CD4-positive, alpha-beta memory T cell (primary cell): ENCODE measurements at places on chromosomes 3 and 15.
A peak's percentile ranks its signal among the peaks of the same experiment; 100 is the strongest.

GRCh38 chr3:141128126-141128777 lies 77.1 kb downstream of the SPSB4 start:
- DNase-seq = no peak

- no peak for DNase-seq
Observed at GRCh38 chr3:48215019-48215418, 8.3 kb upstream of the CAMP start.

DNA sequence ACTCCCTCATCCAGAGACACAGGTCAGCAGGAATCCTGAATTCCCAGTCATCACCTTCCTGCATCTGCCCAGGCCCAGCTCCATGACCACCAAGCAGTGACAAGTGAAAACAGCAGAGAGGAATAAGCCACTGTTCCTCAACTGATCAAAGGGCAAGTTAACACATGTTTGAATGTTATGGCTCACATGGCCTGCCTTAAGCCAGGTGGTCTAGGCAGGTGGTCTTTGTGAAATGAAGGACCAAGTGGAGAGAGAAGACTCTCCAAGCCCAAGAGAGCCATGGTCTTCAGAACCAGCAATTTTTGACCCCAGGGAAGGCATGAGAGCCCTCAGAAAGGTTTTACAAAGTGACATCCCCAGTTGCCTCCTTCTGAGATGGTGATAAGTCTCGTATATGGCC lies 161.8 kb downstream of the EPHB1 start:
- no peak for DNase-seq

DNA sequence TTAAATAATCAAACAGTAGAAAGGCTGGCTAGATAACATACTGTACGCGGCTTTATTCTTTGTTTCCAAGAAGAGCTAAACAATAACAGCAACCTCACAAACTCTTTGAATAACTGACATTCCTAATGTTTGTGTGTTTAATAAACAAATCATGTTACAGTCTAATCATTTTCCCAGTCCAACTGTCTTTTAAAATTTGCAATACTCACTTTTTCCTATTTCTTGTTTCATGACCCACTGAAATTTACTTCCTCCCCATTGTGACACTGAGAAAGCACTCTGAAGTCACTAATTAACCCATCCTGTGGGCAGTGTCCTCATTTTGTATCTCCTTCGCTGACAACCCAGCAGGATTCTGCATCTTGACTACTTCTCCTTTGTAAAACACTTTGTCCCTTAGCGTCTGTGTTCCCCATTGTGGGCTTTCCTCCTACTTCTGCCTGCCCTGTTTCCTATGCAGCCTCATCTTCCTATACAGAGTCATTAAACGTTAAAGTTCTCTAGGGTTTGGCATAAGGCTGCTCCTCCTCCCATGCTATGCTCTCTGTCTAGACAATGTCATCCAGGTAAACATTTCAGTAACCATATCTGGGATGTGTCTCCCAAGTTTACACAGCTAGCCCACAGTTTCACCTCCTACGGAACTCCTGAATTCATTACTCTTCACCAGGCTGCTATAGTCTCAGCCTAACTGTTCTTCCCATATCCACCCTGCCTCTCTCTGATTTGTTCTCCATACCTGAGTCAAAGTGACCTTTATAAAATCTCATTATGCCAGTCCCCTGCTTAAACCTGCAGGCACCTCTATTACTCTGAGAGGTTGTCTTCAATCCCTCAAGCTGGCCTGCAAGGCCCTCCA lies 148.9 kb downstream of the GREM1 start:
- DNase-seq = no peak

GRCh38 chr15:65521350-65521749 lies 3.9 kb upstream of the DPP8 start:
- DNase-seq = no peak

GRCh38 chr3:40523781-40524180 lies 979 bp upstream of the ZNF621 start:
- no peak for DNase-seq

DNA sequence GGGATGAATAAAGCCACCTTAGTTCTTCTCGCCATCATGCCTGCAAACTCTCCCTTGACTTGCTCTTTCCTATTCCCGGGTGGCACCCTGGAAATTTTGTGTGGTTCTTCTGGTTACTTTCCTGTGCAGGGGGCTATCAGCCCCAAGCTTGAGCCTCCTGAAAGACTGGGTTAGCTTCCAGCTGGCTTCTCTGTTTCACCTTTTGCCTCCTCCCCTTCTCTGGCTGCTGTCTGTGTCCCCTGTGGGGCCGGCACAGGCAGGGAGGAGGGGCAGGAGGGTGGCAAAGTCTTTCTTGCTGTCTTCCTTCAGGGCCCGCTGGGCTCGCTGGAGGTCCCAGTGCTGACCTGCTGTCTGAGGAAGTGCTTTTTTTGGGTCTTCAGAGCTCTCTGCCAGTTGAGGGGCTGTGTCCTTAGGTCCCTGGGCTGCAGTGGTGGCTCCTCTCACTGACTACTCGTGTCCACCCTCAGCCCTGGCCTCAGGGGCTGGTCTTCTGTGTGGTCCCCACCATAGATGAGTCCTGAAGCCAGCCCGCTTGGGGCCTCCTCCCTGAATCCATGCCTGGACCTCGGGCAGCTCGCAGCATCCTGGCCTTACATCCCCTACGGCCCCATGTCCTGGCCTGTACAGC lies 196.5 kb downstream of the KLF13 start:
- no peak for DNase-seq

GRCh38 chr3:97872525-97873042 lies 50.8 kb downstream of the CRYBG3 start:
- no peak for DNase-seq

DNA sequence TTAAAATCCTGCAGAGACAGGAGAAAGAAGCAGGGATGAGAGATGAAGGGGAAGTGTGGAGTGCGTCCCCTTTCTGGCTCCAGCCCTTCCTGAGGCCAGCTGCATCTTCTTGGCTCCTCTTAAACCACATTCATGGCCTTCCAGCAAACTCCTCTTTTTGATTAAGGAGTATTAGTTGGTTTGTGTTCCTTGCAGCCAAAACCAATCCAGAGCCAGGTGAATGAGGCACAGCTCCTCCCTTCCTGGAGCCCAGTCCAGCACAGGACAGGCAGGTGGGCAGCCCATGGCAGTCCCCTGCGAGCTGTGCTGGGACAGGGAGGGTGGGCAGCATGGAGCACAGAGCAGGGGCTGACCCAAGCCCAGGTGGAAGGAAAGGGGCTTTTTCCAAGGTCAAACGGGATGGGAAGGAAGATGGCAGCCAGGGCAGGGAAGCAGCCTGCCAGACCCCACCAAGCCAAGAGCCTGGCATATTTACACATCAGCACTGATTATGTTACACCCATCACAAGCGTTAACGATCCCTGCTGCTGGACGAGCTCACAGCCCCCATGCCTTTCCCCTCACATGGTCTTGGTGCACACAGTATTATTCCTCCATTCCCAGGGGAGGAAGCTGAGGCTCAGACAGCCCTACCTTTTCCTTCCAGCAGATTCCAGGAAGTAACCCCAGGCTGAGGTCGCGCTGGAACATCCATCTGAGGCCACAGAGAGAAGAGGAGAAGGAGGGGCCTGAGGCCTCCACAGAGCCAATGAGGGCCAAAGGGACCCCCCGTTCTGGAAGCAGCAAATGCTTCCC lies 175.6 kb downstream of the SMAD6 start:
- DNase-seq = no peak

- DNase-seq = no peak
Observed at GRCh38 chr15:78263351-78263781, 996 bp upstream of the DNAJA4 start.

DNA sequence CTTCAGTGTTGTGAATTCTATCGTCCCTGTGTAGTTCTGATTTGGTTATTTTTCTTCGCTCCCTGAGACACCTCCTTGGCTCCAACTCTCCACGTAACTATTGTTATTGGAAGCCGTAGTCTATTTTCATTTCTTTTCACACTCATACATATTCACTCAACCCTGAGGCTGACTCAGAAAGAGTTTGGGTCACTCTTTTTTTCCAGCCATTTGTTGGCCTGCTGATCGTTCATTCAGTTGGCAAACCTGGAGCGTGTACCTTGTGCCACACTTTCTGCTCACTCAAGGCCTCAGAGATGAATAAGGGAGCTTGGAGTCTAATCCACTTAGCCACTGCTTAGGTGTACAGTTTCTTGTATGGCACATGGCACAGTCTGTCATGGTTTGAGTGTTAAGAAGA lies 22.4 kb downstream of the GYG1 start:
- DNase-seq = no peak

DNA sequence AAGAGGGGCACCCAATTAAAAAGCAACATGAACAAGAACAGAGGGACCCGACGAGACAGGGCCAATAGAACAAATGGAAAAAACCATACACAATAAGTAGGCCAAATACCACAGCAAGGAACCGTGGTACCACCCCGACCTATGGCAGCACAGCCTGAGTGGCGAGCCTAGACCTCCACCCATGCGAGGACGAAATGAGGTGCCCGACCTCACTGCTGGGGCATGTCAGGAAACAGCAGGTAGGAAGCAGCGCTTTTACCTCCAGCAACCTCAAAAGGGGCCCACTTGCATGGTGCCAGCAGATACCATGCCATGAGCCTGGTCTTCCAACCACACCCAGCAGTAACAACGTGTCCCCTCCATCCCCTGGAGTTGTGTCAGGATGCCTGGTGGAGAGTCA lies 77.9 kb downstream of the PCSK6 start:
- no peak for DNase-seq

GRCh38 chr3:71984843-71985613 lies 200.1 kb upstream of the PROK2 start:
- no peak for DNase-seq

DNA sequence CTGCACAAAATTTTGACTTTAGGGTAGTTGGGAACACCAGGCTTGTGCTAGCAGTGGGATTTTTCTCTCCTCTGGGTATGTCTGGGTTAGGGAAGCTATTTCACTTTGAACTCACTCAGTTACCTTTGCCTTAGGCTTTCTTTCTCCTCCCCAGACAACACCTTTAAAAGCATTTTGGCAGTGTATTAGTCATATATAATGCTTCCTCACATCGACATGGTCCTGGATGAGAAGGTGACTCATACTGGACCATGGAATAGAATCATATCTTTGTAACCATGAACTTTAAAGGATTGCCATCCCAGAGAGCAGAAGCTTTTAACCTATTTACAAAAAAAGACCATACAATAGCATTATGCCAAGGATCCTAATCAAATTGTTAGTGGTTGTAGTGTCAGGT lies 2.7 kb downstream of the RYR3 start:
- no peak for DNase-seq

DNA sequence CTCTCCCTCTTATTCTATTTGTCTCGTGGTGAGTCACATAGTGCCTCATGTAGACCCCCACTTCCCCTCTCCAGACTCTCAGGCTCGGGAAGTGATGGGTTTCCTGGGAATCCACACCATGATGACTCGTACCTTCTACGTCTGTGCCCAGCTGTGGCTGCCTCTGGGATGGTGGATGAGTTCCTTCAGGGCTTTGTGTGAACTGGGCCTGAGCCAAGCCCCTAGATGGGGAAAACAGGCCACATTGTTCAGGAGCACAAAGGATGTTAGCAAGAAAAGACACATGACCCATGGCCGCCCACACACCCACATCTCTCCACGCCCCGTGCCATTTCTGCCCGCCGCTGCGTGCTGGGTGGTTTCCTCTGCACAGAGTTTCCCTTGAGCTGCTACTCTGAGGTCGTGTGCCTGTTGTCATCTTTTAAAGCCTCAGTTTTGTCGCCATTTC lies 10.5 kb downstream of the ISG20 start:
- DNase-seq = peak; percentile 63

GRCh38 chr3:153066983-153067382 lies 95.0 kb upstream of the RAP2B start:
- no peak for DNase-seq

GRCh38 chr3:9222956-9223639 lies 26.3 kb downstream of the SRGAP3 start:
- DNase-seq = no peak

GRCh38 chr3:169827712-169828111 lies 15.0 kb upstream of the LRRC34 start:
- no peak for DNase-seq

DNA sequence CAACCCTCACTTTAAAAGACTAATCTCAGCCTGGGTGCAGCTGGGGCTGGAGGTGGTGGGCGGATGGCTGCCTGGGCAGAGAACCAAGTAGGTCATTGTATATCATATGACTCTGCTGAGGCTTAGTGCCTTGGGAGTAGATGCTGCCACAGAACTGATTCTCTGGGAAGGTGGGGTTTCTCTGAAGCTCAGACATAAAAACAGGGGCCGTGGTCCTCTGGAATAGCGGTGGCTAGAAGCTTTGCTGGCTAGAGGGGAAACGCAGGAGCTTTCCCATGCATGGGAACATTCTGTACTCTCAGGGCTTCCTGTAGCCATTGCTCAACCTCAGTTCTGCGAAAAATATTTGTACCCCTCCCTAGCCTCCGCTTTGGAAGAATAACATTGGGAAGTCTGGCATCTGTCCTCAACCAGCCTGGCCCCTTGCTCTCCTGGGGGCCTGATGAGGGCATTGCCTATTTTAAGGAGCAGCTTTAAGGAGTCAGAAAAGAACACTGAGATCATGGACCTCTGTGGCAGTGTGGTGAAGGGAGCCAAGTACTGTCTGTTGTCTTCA lies 14.7 kb downstream of the TIMP4 start:
- DNase-seq = no peak

DNA sequence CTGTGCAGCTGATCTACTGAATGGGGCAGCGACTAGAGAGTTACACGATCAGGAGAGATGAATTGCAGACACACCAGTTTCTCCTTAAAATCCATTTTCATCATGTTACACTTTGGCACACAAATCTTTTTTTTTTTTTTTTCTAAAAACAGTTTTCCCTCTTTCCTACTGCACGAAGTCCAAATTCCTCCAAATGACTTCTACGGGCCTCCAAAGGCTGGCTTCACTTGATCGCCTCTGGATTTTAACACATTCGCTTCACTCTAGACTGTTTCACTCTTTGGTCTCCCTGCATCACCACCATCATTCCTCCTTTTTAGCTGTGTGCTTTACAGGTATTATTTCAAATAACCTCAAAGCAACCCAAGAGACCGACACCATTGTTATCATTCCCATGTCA lies 268.6 kb downstream of the RORA start:
- DNase-seq = no peak

DNA sequence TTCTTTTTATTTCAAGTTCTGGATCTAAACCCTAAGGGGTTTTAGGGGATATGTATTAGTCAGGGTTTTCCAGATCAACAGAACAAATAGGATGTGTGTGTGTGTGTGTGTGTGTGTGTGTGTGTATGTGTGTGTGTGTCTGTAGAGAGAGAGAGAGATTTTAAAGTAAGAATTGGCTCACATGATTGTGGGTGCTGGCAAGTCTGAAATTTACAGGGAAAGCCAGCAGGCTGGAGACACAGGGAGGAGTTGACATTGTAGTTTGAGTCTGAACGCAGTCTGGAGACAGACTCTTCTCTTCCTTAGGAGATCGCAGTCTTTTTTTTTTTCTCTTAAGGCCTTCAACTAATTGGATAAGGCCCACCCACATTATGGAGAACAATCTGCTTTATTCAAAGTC lies 428.8 kb upstream of the TBL1XR1 start:
- no peak for DNase-seq

- no peak for DNase-seq
Observed at GRCh38 chr3:16174976-16175901, 759 bp downstream of the GALNT15 start.

GRCh38 chr15:40796041-40796440 lies 10.8 kb upstream of the ZFYVE19 start:
- DNase-seq = no peak
